ENCODE measurements at places on chromosomes 6 and 20.

DNA sequence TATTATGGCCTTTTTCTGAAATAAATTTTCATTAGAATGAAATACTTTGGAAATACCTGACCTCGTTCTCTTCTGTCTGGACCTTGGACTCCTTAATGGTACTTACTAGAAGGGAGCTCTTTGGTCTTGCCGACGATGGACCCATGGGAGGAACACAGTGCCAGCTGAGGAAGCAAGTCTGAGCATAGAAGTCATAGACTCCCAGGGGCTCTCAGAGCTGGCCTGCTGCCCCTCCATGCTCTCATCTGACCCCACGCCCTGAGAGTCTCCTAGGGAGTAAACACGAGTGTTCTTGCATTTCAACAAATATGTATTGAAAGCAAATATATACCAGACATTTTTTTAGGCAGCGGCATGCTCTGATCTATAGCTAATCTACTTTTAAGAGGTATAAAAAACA lies 87.8 kb downstream of the PLEKHG1 start:
- no peak for DNase-seq

- no peak for DNase-seq
Measured at GRCh38 chr20:44494266-44494665, 18.6 kb downstream of the TTPAL start.

GRCh38 chr6:159985296-159985945 lies 16.5 kb downstream of the IGF2R start:
- DNase-seq = no peak

DNA sequence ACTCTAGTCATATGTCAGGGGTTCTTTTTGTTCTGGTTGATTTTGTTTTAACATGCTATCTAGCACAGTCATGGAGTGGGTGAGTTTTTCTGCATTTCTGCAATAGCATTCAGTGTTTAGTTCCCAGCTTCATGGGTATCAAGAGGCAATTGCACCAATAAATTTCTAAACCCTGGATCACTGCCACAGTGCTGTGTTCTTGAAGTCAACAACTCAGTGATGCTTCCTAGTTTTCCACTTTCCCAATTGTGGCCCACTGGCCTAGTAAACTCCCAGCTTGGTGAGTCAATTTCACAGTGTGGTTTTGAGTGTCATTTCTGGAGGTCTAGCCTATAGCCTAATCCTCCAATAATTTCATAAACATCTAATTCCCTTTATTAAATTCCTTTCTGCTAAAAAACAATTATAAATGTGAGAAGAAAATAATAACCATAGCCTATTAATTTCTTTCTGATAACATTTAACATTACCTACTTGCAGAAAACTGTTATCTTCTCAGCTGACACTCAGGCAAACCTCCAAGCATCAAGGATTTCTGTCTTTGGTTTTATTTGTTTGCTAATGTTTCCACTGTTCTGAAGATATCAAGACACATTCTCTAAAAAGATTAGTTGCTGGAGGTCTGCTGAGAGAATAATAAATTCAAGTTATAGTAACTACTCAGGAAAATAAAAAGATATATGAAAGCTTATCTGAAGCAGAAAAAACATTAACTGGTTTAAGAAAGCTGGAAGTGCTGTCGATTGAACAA lies 89.9 kb downstream of the PDE7B start:
- no peak for DNase-seq

- no peak for DNase-seq
Measured at GRCh38 chr6:140812636-140813035, 1320.1 kb upstream of the GJE1 start.
